ENCODE measurements at places on chromosomes 11 and 22. TPM values are rescaled to one million over a fixed set of nuclear protein-coding genes. Genes with fewer than 3 reads are reported as not detected.

- no peak for DNase-seq
Measured at GRCh38 chr11:19422276-19422675, 181.5 kb upstream of the E2F8 start.

GRCh38 chr11:33959855-33960400 is 68.1 kb upstream of the LMO2 start:
- no peak for DNase-seq

The APOA4 gene
- not detected for total RNA-seq

The BIRC3 gene
- 79.9 TPM for total RNA-seq
